ENCODE measurements at places on chromosomes 7 and 10. TPM values are rescaled to one million over a fixed set of nuclear protein-coding genes. Genes with fewer than 3 reads are reported as not detected.
A peak's percentile ranks its signal among the peaks of the same experiment; 100 is the strongest.

Gene BCCIP
- 68.1 TPM for total RNA-seq

GRCh38 chr7:99679032-99679399 is 780 bp downstream of the CYP3A5 start:
- H3K27ac ChIP-seq = no peak overlapping the region
- no peak for DNase-seq
- H3K4me1 ChIP-seq = no peaks in the 10 kb centered on the region
- no peaks in the 10 kb centered on the region for H3K27me3 ChIP-seq
- H3K36me3 ChIP-seq = no peaks in the 10 kb centered on the region
- no peak overlapping the region for H3K4me3 ChIP-seq

Gene SH2B2
- 5.6 TPM for total RNA-seq

GRCh38 chr10:1044146-1044545 is 4.8 kb downstream of the IDI1 start:
- no peak overlapping the region for H3K27ac ChIP-seq
- H3K36me3 ChIP-seq = peaks cover 37% of the 10 kb centered on the region
- no peak for DNase-seq
- no peaks in the 10 kb centered on the region for H3K27me3 ChIP-seq

GRCh38 chr10:83076443-83076842 is 1062.9 kb upstream of the GHITM start:
- DNase-seq = peak; percentile 27
- H3K36me3 ChIP-seq = no peaks in the 10 kb centered on the region
- peaks cover 5% of the 10 kb centered on the region for H3K4me1 ChIP-seq
- H3K4me3 ChIP-seq = no peak overlapping the region

DNA sequence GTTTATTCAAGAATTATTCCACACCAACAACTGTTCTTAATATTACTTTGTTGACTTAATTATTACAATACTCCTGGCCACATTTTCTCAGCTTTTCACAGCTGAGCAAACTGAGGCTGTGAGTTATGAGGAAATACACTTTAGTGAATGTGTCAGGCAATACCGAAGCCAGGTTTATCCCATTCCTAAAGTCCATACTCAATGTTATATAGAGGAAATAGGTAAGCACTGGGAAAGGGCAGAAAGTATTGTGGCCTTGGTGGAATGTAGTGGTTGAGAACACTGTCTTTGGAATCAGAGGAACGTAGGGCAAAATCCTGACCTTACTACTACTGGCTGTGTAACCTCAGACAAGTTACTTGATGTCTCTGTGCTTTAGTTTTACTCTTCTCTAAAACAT is 110.8 kb downstream of the CD36 start:
- H3K4me1 ChIP-seq = peaks cover 15% of the 10 kb centered on the region
- peaks cover 13% of the 10 kb centered on the region for H3K36me3 ChIP-seq
- DNase-seq = peak; percentile 91
- no peaks in the 10 kb centered on the region for H3K27me3 ChIP-seq
- H3K4me3 ChIP-seq = no peak overlapping the region
- H3K27ac ChIP-seq = peak overlapping the region; percentile 77

- no peaks in the 10 kb centered on the region for H3K36me3 ChIP-seq
- no peaks in the 10 kb centered on the region for H3K4me1 ChIP-seq
- DNase-seq = peak; percentile 36
- H3K27ac ChIP-seq = no peak overlapping the region
- H3K27me3 ChIP-seq = peaks cover 13% of the 10 kb centered on the region
These were observed 74.7 kb downstream of the FRMPD2 start for GRCh38 chr10:48199580-48200377.

Gene EN2
- total RNA-seq = not detected

DNA sequence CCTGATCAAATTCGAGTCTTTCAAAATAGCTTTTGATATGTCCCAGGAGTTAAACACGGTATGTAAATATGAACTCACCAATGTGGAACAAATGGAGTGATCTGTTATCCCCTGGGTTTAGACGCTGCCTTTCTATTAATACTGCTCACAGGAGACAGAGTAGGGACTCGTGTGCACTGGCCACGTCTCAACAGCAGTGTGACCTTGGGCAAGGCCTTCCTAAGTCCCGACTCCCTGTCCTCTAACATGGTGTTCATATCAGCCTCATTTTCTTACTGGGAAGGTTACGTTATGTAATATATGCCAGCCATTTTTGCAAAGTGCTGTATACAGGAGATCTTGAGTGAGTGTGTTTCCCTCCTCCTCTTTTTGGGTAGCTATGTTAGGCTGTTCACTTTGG is 1.8 kb downstream of the WDR37 start:
- H3K4me3 ChIP-seq = no peak overlapping the region
- peaks cover 32% of the 10 kb centered on the region for H3K4me1 ChIP-seq
- H3K36me3 ChIP-seq = peaks cover 4% of the 10 kb centered on the region

DNA sequence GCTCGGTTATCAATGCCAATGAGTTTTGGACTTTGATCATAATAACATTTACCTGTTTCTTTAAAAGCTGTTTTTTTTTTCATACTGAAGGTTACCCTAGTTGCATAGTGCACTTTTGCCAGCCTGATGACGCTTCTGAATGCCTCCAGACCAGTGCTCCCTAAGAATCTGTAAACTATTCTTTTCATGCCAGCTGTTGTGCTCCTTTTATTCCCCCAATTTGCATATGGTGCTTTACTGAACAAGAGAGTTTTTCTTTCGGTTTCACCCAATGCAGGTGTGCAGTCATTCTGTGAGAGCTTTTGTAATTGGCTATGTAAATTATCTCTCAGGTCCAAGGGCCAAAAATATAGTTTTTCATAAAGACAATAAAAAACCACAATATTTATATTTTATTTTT is 48.1 kb upstream of the GLCCI1 start:
- no peaks in the 10 kb centered on the region for H3K36me3 ChIP-seq
- no peak overlapping the region for H3K27ac ChIP-seq
- DNase-seq = no peak
- no peak overlapping the region for H3K4me3 ChIP-seq
- H3K4me1 ChIP-seq = no peaks in the 10 kb centered on the region

- DNase-seq = no peak
- no peak overlapping the region for H3K4me3 ChIP-seq
- H3K4me1 ChIP-seq = no peaks in the 10 kb centered on the region
These were observed 102.6 kb downstream of the VOPP1 start for GRCh38 chr7:55469721-55470120.

- no peaks in the 10 kb centered on the region for H3K36me3 ChIP-seq
- no peak overlapping the region for H3K4me3 ChIP-seq
- peaks cover 5% of the 10 kb centered on the region for H3K4me1 ChIP-seq
- H3K27ac ChIP-seq = no peak overlapping the region
- no peak for DNase-seq
These were observed 657.6 kb downstream of the PARD3 start for GRCh38 chr10:34157501-34157900.

- H3K36me3 ChIP-seq = no peaks in the 10 kb centered on the region
- no peak overlapping the region for H3K4me3 ChIP-seq
- H3K27me3 ChIP-seq = no peaks in the 10 kb centered on the region
- H3K27ac ChIP-seq = no peak overlapping the region
These were observed 212.6 kb downstream of the FOXP2 start for GRCh38 chr7:114627231-114627630.

- no peaks in the 10 kb centered on the region for H3K27me3 ChIP-seq
- no peak overlapping the region for H3K4me3 ChIP-seq
- DNase-seq = no peak
- H3K36me3 ChIP-seq = no peaks in the 10 kb centered on the region
These were observed 396.4 kb downstream of the SDK1 start for GRCh38 chr7:3697472-3697871.

DNA sequence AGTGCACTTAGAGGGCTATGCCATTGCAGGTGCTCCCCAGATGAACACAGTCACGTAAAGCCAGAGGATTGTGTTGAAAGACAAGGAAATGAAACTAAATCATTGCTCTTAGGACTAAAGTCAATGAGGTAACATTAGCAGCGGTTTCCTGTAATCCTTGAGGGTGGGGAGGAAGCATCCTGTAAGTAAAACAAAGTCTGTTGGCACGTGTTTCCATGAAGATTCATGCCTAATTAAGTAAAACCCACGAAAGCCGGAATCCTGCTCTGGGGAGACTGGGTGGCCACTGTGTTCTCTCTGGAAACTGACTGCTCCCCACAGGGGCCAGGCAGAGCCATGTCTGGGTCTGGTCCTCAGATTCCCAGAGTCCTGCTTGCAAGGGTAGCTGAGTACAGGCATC is 18.3 kb downstream of the STEAP1B start:
- no peak overlapping the region for H3K4me3 ChIP-seq
- DNase-seq = peak; percentile 13
- peaks cover 6% of the 10 kb centered on the region for H3K4me1 ChIP-seq
- no peaks in the 10 kb centered on the region for H3K36me3 ChIP-seq

- no peak overlapping the region for H3K4me3 ChIP-seq
- H3K27me3 ChIP-seq = no peaks in the 10 kb centered on the region
- no peak overlapping the region for H3K27ac ChIP-seq
- DNase-seq = no peak
These were observed 498.6 kb downstream of the GLRX3 start for GRCh38 chr10:130634816-130635215.

DNA sequence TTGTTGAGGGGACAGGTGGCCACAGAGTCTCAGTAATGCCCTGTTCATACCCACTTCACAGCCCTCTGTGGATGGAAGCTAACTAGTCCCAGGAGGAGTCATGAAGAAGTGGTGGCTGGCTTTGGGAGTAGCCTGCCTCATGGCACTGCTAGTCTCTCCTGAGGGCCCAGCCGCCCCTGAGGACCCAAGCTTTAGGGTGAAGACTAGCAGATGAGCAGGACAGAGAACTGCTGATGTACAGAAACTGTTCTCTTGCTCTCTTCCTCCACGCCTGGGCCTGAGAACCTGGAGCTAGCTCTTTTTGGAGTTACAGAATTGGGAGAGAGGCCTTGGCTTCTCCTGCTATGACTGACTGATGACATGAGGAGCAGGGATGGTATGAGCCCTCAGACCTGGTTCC is 99.2 kb downstream of the RAMP3 start:
- H3K27ac ChIP-seq = no peak overlapping the region
- DNase-seq = no peak
- no peak overlapping the region for H3K4me3 ChIP-seq
- H3K27me3 ChIP-seq = peaks cover 4% of the 10 kb centered on the region

GRCh38 chr10:77638321-77639101 is 903 bp upstream of the KCNMA1 start:
- H3K4me3 ChIP-seq = peak overlapping the region; percentile 61
- peaks cover 22% of the 10 kb centered on the region for H3K4me1 ChIP-seq
- no peak overlapping the region for H3K27ac ChIP-seq
- H3K36me3 ChIP-seq = no peaks in the 10 kb centered on the region

DNA sequence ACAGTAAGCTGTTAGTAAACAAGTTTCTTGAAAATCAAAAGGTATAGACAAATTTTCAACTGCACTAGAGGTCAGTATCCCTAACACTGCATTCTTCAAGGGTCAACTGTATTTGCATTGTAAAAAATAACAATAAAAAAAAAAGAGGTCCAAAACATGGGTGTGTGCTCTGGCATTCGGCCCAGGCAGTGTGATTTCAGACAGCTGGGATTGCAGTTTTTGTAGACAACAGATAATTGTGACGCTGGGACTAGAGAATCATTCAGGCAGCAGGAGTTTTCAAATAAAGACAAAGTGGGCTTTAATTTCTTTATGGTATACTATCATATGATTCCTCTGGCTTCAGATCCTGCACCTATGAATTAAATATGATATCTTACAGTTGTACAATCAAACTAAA is 543.2 kb upstream of the SEMA3D start:
- H3K27ac ChIP-seq = no peak overlapping the region
- no peaks in the 10 kb centered on the region for H3K4me1 ChIP-seq
- H3K36me3 ChIP-seq = no peaks in the 10 kb centered on the region

- H3K4me3 ChIP-seq = no peak overlapping the region
- no peaks in the 10 kb centered on the region for H3K27me3 ChIP-seq
- H3K4me1 ChIP-seq = peaks cover 5% of the 10 kb centered on the region
- peaks cover 45% of the 10 kb centered on the region for H3K36me3 ChIP-seq
- no peak overlapping the region for H3K27ac ChIP-seq
- no peak for DNase-seq
These were observed 5.8 kb downstream of the ZSCAN25 start for GRCh38 chr7:99622596-99622995.

Gene RPEL1
- total RNA-seq = not detected

- H3K27me3 ChIP-seq = no peaks in the 10 kb centered on the region
- H3K4me3 ChIP-seq = no peak overlapping the region
- DNase-seq = no peak
- no peaks in the 10 kb centered on the region for H3K36me3 ChIP-seq
- no peak overlapping the region for H3K27ac ChIP-seq
These were observed 8.5 kb downstream of the CPED1 start for GRCh38 chr7:120996988-120997345.

DNA sequence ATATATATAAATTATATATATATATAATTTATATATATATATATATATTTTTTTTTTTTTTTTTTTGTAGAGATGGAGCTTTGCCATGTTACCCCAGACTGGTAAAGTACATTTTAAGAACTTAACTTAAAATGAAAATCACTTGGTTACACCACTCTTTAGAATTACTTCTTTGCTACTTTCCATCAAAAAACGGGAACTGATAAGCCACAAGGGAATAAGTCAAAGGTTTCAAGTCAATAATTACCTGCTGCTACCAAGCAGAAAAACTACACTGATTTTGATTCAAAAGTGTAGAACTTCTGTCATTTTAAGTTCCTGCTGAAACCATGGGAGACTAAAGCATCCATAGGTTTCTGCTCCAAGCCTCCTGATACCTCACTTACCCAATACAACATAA is 12.2 kb downstream of the PPA1 start:
- no peaks in the 10 kb centered on the region for H3K4me1 ChIP-seq
- H3K4me3 ChIP-seq = no peak overlapping the region
- no peak overlapping the region for H3K27ac ChIP-seq
- H3K27me3 ChIP-seq = no peaks in the 10 kb centered on the region
- H3K36me3 ChIP-seq = peaks cover 5% of the 10 kb centered on the region

DNA sequence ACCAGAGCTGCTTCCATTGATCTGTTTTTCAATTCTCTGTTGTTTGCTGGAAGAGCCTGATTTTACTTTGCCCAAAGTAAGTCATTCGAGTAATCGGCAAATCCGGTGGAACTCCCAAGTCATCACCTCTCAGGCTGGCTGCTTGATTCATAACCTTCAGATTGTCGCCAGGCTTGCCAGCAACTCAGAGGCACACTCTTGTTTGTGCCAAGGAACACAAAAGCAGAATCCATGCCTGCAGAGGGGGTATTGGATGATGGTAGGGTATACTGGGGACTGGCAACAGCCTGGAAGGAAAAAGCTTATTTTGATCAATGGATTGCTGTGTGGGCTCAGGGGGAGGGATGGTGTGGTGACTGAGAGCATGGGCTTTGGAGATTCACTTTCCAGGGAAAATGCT is 542.4 kb downstream of the SORCS3 start:
- H3K4me1 ChIP-seq = no peaks in the 10 kb centered on the region
- no peak overlapping the region for H3K4me3 ChIP-seq
- DNase-seq = no peak
- no peaks in the 10 kb centered on the region for H3K36me3 ChIP-seq

DNA sequence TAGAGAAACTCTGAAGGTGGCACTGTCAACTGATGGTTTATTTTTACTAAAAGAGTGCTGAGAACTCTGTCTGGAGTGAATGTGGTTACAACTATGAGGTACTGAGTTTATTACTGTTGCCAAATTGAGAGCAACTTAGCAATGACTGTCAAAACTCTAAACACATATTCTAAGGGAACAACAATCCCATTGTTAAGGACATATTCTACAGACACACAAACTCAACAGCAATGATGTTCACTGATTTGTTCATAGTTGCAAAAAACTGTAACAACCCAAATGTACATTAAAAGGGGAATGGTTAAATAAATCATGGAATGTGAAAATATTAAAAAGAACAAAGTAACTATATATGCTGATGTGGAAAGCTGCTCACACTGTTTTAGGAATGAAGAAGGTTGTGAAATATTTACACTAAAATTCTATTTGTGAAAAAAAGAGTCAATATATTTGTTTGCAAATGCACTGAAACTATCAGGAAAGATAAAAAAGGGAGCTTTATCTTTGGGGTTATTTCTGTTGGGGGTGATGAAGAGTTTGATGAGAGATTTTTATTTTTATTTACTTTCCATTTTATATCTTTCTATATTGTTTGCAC is 12.9 kb downstream of the PON2 start:
- peak overlapping the region; percentile 68 for H3K27ac ChIP-seq
- H3K27me3 ChIP-seq = no peaks in the 10 kb centered on the region
- peak; percentile 33 for DNase-seq
- no peak overlapping the region for H3K4me3 ChIP-seq
- peaks cover 18% of the 10 kb centered on the region for H3K4me1 ChIP-seq

Data from astrocyte (in vitro differentiated cells and primary cell).